ENCODE measurements at places on chromosomes 3 and 15.

DNA sequence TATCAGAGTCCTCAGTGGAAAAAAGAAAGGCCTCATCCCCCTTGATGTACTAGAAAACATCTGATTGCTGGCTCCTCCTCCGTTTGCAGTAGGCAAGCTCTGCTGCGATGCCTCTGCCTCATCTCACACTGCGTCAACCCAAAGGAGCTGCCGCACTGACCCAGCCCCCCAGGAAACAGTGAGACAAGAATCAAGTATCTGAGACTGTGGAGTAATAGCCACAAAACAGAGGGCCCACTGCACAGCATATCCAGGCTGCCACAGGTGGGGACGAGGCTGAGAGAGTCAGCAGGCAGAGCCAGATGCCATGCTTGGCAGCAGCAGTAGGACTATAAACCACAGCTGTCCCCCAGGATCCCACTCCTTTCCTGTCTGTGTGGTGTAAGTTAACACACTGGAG, 165.9 kb downstream of the STAC start:
- no peak for DNase-seq

DNA sequence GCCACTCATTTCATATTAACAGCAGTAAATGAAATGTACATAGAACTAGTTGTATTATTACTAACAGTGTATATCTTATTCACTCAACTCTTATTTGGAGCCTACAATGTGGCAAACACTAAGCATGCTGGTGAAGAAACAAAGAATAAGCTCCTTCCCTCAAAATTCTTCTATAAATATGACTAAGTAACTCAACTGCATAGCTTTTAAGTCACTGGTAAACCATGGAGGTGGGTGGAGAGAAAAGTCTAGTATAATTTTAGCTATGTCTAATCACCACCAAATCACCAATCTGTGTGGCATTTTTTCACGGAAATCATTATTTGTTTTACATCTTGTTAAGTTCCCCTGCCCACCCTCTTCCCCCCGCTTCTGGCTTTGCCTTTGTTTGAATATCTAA, 17.5 kb downstream of the COPS2 start:
- no peak for DNase-seq

DNA sequence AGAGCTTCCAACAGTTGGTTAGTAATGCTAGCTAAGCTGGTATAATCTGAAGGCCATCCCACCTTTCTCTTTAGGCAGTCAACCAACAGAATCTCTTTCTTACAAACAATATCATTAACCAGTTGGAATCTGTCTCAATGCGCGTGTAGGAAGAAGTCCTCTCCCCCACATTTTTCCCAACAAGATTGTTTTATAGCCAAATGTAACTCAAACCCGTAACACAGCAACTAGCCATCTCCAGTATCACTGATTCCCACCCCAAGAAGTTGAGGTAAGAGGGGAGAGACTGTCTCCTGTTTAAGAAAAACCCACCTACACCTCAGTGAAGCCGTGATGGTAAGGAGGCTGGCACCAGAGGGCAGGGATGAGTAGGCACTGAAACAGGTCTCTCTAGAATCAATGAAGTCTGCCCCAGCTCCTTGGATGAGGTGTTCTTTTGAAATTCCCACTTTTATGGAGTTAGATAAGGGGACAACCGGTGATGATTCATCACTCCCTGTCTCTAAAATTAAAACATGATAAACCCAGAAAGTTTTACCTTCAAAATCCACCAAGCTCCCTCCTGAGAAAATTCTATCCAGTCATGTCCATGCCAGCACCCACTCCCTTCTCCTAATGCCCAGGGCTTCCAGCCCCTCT, 30.9 kb downstream of the CDC25A start:
- no peak for DNase-seq

DNA sequence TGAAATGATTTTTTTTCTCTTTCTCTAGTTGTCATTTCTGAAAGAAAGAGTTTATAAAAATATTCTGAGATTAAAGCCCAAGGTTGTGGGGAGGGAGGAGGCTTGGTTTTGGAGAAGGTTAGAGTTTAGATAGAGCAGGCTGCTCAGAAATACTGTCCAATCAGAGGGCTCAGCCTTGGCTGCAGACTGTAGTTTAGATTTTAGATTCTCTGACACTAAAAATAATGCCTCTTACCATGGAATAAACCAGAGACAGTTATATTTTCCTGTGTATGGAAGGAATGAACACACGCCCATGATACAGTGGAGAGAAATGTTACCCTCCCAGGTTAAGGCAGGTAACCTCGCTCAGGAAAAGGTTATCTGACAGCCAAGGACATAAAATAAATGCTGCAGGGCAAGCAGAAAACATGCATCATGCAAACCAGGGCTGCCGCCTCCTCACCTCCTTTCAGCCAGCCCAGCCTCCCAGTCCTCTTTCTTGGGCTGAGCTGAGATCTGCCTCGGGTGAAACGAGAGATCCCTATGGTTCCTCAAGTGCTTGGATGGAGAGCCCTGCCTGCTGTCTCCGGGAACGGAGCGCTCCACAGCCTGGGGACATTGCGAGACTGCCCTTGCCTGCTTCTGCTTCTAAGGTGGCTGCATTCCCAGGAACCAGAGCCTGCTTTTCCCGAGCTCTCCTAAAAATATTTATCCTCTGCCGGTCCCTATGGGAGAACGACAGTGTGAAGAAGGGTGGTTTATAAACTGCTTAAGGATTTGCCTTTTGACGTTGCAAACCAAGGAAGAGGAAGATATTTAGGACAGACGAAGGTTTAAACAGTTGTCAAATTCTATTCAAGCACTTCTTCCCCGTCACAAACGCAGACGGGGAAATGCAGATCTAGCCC, 848 bp downstream of the NCEH1 start:
- DNase-seq = no peak

DNA sequence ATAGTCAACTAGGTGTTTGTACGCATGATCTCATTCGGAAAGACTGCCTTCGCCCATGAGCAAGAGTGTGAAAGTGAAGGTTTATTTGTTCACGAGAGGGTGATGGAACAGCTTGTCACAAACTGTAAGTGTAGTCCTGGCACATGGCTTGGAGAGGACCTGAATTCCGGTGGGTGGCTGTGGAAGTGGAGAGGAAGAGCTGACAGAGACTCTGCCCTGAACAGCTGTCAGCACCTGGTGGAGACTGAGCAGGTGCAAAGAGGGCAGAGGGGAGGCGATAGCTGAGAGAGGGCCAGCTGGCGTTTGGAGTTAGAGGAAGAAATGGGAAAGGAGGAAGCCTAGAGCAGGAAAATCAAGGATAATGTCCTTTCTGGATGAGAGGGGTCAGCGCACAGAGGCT, 155.7 kb downstream of the EEFSEC start:
- no peak for DNase-seq

GRCh38 chr3:37072892-37073291, 79.6 kb downstream of the MLH1 start:
- no peak for DNase-seq

GRCh38 chr15:41483519-41483918, 10.2 kb upstream of the ITPKA start:
- no peak for DNase-seq

GRCh38 chr15:38189671-38190295, 62.9 kb upstream of the SPRED1 start:
- DNase-seq = no peak

DNA sequence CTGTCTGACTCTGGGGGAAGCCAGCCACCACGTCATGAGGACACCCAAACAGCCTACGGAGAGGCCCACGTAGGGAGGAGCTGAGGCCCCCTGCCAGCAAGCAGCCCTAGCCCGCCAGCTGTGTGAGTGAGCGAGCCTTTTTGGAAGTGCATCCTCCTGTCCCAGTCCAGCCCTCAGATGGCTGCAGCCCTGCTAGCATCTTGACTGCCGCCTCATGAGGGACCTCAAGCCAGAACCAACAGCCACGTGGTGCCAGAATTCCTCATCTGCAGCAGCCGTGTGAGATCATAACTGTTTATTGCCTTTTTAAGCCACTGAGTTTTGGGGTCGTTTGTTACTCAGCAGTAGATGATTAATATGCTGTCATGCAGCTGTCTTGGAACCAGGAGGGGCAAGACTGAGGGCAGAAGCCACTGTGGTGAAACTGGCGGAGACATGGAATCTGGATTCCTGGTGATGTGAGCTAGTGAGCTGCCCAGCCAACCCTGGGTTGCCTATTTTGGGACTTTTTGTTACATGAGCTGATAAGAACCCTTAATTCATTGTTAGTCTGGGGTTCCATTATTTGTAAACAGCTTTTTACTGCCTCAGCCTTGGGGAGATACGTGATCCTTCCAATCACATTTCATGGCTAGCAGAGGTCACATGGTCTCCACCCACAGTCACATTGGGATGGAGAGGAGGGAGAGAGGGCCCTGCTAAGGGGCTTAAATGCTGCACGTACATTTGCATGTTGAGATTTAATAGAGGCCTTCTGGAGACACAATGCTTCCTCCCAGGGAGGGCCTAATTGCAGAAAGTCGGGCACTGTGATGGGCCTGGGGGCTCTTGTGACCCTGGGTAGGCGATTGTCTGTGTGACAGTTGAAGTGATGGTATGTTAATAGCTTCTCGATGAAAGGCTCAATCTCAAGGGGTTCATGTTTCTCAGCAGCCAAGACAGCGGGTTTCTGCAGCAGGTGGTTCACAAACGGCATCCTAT, 73.8 kb downstream of the RPLP1 start:
- no peak for DNase-seq

DNA sequence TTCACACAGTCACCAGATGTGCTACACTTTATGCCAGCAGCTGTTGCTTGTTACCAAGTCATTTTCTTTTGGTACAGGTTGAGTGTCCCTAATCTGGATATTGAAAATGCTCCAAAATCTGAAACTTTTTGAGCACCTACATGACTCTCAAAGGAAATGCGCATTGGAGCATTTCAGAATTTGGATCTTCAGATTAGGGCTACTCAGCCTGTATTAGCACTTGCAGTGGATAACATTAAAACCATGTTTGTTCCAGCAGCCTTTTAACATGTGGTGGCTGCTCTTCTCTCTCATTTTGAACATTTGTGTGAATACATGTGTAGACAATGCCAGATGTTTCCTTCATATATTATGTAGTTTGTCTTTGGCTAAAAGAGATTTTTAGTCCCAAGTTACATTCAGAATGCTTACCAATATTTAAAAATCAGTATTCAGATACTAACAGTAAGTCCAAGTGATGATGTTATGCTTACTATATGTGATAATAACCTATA, 230.9 kb upstream of the UBE2E1 start:
- no peak for DNase-seq

DNA sequence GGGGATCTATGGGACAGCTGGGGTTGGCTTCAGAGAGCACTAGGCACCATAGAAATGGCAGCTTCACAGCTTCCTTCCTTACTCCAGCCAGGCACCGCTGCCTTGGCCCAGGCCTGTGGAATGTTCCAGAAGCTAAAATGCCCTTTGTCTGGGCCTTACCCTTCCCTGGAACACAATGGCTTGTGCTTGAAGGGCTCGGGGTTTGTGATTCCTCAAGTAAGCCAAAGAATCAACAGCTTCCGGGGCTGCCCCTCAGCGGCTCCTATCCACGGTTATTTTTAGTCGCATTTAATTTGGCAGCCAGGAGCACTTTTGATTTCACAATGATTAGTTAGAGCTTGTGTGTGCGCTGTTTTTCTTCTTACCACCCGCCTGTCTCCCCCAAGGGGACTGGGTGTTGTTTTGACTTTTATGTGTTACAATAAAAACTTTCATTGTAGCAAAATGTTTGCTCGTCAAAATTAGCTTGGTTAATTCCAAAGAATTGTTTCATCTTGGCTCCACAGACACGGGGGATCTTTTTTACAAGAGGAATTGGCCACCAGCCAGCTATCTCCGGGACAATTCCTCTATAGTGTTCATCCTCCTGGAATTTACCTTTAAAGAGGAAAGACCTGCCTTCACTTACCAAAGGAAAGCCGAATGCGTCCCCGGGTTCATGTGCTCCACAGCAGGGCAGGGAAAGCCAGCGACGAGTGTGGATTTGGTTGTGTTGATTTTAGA, 73.8 kb downstream of the TLE3 start:
- no peak for DNase-seq

- no peak for DNase-seq
These were observed 89.4 kb upstream of the CDAN1 start for GRCh38 chr15:42826251-42826890.

DNA sequence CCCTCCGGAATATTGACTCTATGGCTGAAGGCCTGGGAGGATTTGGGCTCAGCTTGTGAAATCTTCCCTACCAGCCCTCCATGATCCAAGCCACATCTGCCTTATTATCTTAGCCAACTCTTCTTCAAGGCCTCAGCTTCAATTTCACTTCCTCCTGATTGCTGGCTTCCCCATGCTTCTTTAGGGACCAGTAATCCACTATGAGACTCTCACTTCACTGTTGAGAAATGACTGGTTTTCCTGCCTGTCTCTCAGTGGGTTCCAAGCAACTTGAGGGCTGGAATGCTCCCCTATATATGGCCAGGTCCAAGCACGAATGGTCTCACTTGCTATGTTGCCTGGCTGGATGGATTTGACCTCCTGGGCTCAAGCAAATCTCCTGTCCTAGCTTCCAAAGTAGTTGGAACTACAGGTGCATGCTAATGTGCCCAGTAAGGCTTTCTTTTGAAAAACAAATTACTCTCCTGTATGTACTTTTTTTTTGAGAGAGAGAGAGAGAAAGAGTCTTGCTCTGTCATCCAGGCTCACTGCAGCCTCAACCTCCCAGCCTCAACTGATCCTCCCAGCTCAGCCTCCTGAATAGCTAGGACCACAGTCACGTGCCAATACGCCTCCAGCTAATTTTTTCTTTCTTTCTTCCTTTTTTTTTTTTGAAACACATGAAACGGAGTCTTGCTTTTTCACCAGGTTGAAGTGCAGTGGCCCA, 7.9 kb upstream of the PIK3CB start:
- DNase-seq = no peak

DNA sequence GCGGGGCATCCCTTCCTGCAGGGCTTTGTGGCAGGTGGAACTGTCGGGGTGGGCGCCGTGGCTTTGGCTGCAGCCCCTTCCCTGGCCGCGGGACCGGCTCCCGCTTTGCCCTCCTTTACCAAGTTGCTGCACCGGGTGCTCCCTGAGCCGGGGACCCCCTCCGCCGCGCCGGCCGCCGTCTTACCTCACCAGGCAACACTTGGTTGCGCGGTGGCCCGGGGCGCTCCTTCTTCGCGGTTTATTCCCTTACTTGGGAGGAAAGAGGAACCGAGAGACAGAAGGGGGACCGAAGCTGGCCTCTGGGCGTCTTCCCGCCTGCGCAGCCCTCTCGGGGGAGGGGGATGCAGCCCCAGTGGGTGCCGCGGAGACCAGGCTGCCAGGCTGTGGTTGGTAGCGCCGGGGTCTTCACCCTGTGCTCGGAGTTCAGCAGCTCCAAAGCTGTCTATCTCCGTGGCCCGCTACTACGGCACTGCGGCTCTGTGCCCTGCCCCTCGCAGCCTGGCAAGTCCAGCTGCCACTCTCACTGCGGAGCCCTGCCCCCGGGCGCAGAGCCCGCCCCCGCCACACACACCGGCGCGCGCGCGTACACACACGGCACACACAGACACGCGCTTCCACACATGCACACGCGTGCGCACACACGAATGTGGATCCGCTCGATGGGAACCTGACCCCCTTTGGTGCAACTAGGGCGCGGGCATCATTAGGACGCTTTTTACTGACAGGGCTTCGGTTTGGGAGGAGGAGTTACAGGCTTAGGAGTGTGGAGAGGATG, at the start of gene DGKG:
TSS of gene DGKG (minus strand) at position 473 of the 775 bp plus-strand sequence. CDS start 41,775 bp downstream, outside the sequence.
- no peak for DNase-seq

- no peak for DNase-seq
These were observed 17.7 kb downstream of the CTNNB1 start for GRCh38 chr3:41216993-41217392.

GRCh38 chr3:11847607-11848006, 922 bp upstream of the TAMM41 start:
- DNase-seq = no peak

All from effector memory CD4-positive, alpha-beta T cell (primary cell).